ENCODE measurements at places on chromosomes 6 and 20. TPM values are rescaled to one million over a fixed set of nuclear protein-coding genes. Genes with fewer than 3 reads are reported as not detected.

The BPIFB2 gene
- not detected for total RNA-seq

The TRAM2 gene
- 31.5 TPM for total RNA-seq

The GLP1R gene
- total RNA-seq: not detected

The GNAS-AS1 gene
- not detected for total RNA-seq

The RAE1 gene
- total RNA-seq: 68.7 TPM

The CRISP3 gene
- not detected for total RNA-seq

The LY6G6C gene
- 0.42 TPM for total RNA-seq

The RIMS1 gene
- not detected for total RNA-seq

The POU3F2 gene
- total RNA-seq: not detected

The CTAGE9 gene
- total RNA-seq: not detected

The PPP1R16B gene
- total RNA-seq: 0.43 TPM

The OXT gene
- total RNA-seq: not detected

The FOXF2 gene
- 24.3 TPM for total RNA-seq

The CDC5L gene
- total RNA-seq: 12.5 TPM

The SMLR1 gene
- not detected for total RNA-seq

The PABPC1L gene
- 17.2 TPM for total RNA-seq

The FUT9 gene
- total RNA-seq: not detected

The ACTR5 gene
- total RNA-seq: 10.8 TPM

The TTK gene
- 18.9 TPM for total RNA-seq

The GRM1 gene
- total RNA-seq: not detected

The C6orf136 gene
- total RNA-seq: 13.7 TPM

The GRIK2 gene
- 0.21 TPM for total RNA-seq

The RAB5IF gene
- total RNA-seq: 265 TPM

The SLC17A2 gene
- not detected for total RNA-seq

The NKAIN2 gene
- not detected for total RNA-seq

The HLA-DPA1 gene
- total RNA-seq: not detected

The RCAN2 gene
- total RNA-seq: not detected

The SLCO4A1 gene
- 11.6 TPM for total RNA-seq

The CST4 gene
- not detected for total RNA-seq

The IRF4 gene
- 0.34 TPM for total RNA-seq

The SLC17A3 gene
- 0.87 TPM for total RNA-seq

The ZNF391 gene
- 0.35 TPM for total RNA-seq

The CCDC170 gene
- 0.11 TPM for total RNA-seq

The TREM1 gene
- total RNA-seq: not detected

The ERMARD gene
- 8.0 TPM for total RNA-seq

The PPP1R18 gene
- total RNA-seq: 47.9 TPM

The OOEP gene
- total RNA-seq: not detected

The GPR6 gene
- not detected for total RNA-seq

The C20orf144 gene
- total RNA-seq: 0.19 TPM
